ENCODE measurements at places on chromosomes 1 and 21. TPM values are rescaled to one million over a fixed set of nuclear protein-coding genes. Genes with fewer than 3 reads are reported as not detected.

GRCh38 chr1:186474208-186474607, 13.3 kb upstream of the PDC start:
- H3K27ac ChIP-seq, result no peak overlapping the region
- no peaks in the 10 kb centered on the region for H3K27me3 ChIP-seq
- H3K4me3 ChIP-seq, result no peak overlapping the region
- no peaks in the 10 kb centered on the region for H3K36me3 ChIP-seq

GRCh38 chr1:155254714-155255242, 505 bp downstream of the ENTREP3 start:
- H3K27ac ChIP-seq, result peak overlapping the region; percentile 90
- H3K4me3 ChIP-seq, result peak overlapping the region; percentile 73
- DNase-seq, result no peak
- peaks cover 9% of the 10 kb centered on the region for H3K36me3 ChIP-seq

DNA sequence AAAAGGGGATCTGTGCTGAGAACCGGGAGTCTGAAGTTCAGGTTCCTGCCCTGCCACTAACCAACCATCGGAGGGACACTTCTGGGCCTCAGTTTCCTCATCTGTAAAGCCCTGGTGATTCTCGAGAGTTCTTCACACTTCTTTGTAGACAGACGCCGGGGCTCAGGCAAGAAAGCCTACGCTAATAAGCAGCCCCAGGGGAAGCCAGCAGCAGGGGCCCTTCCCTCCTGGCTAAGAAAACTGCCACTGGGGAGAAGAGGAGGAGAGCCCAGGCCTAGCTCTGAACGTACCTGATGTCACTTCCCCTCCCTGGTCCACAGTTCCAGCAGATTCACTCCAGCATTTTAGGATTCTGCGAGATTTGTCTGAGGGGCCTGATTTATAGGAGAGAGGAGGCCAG, 76.0 kb downstream of the CAMK2N1 start:
- H3K4me1 ChIP-seq, result peaks cover 18% of the 10 kb centered on the region
- H3K4me3 ChIP-seq, result no peak overlapping the region
- no peaks in the 10 kb centered on the region for H3K27me3 ChIP-seq
- no peak for DNase-seq

GRCh38 chr21:33828083-33828482, 87.5 kb downstream of the ATP5PO start:
- H3K4me1 ChIP-seq, result no peaks in the 10 kb centered on the region
- H3K27me3 ChIP-seq, result no peaks in the 10 kb centered on the region
- H3K36me3 ChIP-seq, result peaks cover 7% of the 10 kb centered on the region
- no peak overlapping the region for H3K27ac ChIP-seq

- no peak overlapping the region for H3K27ac ChIP-seq
- no peaks in the 10 kb centered on the region for H3K27me3 ChIP-seq
- H3K4me3 ChIP-seq, result no peak overlapping the region
- H3K36me3 ChIP-seq, result no peaks in the 10 kb centered on the region
- peaks cover 5% of the 10 kb centered on the region for H3K4me1 ChIP-seq
Measured at GRCh38 chr1:8426996-8427395, 109.1 kb downstream of the SLC45A1 start.

- H3K4me3 ChIP-seq, result no peak overlapping the region
- H3K27ac ChIP-seq, result no peak overlapping the region
- no peak for DNase-seq
- no peaks in the 10 kb centered on the region for H3K36me3 ChIP-seq
- no peaks in the 10 kb centered on the region for H3K4me1 ChIP-seq
Measured at GRCh38 chr1:173234899-173235298, 27.8 kb upstream of the TNFSF4 start.

DNA sequence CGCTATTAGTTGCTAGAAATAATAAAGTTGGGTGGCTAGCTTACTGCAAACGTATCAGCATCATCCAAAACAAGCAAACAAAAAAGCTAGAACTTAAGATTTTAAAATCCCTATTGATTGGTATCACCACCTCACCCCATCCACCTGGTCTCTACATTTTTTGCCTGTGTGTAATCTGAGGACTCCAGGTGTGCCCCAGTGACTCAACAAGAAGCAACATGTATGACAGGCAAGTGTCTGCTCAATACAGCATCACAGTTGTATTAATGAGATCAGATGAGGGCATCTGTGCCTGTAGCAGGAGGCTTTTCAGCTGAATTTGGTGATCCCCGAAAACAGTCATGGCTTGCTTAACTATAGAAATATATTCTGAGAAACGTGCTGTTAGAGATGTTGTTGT, 14.6 kb upstream of the PAPPA2 start:
- H3K4me1 ChIP-seq, result no peaks in the 10 kb centered on the region
- H3K27me3 ChIP-seq, result no peaks in the 10 kb centered on the region

Gene KCNK1
- 2.6 TPM for total RNA-seq

Gene OR2T35
- total RNA-seq, result not detected

Data from fibroblast of lung (primary cell).